H54 (cell line): ENCODE measurements at places on chromosomes 5 and 9.

- no peak for DNase-seq
Observed at GRCh38 chr5:128424646-128425045, 113.4 kb downstream of the FBN2 start.

DNA sequence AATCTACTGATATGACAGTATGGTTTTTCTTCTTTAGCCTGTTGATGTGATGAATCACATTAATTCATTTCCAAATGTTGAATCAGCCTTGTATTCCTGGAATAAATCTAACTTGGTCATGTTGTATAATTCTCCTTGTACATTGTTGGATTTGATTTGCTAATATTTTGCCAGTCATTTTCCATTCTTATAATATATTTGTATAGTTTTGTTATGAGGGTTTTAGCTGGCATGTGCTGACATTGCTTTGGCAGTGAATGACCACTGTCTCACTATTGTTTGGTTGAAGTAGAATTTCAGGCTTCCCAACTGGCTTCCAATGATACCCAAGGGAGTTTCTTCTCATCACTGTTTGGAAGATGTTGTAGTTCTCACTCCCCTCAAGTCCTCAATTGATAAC lies 983.0 kb upstream of the PTPRD start:
- no peak for DNase-seq

GRCh38 chr9:107397076-107398044 lies 92.2 kb downstream of the KLF4 start:
- DNase-seq = no peak

DNA sequence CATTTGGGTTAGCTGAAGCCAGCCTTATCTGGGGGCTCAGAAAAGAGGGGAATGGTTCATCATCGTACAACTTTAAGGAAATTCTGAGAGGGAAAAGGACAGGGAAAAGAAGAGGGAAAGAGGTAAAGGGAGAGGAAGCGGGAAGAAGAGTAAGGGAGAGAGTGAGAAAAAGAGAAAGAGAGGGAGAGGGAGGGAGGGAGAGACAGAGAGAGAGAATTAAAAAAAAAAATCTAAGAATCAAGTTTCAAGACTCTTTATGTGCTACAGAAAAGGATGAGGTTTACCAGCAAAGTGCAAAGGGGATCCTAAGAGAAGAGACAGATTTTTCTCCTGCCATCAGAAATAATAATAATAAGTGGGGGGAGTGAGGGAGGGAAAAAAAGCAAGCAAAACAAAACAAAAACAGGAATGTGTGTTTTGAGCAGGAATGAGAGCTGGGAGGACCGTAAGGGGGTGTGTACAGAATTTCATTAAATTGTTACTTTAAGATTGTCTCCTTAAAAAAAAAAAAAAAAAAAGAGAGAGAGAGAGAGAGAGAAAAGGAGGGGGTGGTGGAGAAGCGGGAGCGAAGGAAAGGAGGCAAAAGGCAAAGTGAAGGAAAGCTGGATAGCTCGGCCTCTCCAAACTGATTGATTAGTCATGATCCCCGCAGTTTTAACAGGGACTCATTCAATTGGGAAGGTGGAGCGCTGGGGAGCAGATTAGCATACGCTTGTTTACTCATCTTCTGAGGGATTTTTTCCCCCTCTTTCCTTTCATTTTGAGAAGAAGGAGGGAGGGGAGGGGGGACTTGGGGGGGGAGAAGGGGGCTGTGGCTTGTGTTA lies 438 bp upstream of the PAPPA start:
- peak; percentile 72 for DNase-seq
